Neural crest cell (in vitro differentiated cells): ENCODE measurements at places on chromosomes 3 and 15. TPM values are rescaled to one million over a fixed set of nuclear protein-coding genes. Genes with fewer than 3 reads are reported as not detected.

Gene ITIH4
- total RNA-seq: 6.3 and 8.6 TPM in 2 replicates

DNA sequence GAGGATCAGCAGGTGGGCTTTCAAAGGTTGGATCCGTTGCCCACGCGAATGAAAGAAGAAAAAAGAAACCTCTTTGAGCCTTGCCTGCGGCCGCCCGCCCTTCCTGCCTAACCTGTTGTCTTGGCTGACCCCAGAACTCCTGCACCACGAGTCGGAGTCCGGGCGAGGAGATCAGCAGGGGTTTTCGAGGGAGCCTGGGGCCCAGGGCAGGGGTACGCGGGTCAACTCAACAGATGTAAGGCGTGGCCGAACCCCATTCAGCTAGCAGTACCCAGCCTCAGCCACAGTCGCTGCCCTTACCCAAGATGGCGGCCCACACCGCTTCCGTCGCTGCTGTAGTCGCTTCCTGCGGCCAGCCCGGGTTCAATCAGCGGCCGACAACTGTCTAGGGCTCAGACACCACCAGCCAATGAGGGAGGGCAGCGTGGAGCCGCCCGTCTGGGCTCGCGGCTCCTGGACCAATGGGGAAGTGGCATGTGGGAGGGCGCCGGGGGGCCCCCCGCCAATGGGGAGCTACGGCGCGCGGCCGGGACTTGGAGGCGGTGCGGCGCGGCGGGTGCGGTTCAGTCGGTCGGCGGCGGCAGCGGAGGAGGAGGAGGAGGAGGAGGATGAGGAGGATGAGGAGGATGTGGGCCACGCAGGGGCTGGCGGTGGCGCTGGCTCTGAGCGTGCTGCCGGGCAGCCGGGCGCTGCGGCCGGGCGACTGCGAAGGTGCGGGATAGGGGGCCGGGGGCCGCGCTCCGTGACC is at the start of gene MANF:
MANF (plus strand) TSS at position 566 of the 748 bp plus-strand sequence; CDS start at position 618, 52 bp downstream.
- DNase-seq: peak; percentile 90

- peak; percentile 29 for DNase-seq
Measured at GRCh38 chr3:157129803-157130466, 30.0 kb downstream of the CCNL1 start.

GRCh38 chr3:65484964-65485363 is 553.8 kb downstream of the MAGI1 start:
- no peak for DNase-seq

DNA sequence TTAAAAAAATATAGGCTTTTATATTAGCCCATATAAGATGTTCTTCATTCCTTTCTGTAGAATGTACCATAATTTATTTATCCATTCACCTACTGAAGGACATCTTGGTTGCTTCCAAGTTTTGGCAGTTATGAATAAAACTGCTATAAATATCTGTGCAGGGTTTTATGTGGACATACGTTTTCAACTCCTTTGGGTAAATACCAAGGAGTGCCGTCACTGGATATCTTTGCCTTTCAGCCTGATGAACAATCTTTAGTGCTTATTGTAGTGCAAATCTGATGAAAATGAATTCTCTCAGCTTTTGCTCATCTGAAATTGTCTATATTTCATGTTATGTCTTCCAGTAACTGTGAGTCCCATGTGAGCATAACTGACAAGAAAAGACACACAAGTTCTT is 26.6 kb upstream of the BLM start:
- DNase-seq: no peak

Gene LRRFIP2
- total RNA-seq: 37.2 and 39.1 TPM in 2 replicates

Gene SMCO1
- total RNA-seq: not detected in 2 replicates

GRCh38 chr15:67415181-67415580 is 105.8 kb upstream of the C15orf61 start:
- DNase-seq: no peak

Gene GOLGA6L9
- 6.4 and 6.6 TPM in 2 replicates for total RNA-seq

Gene COMMD2
- total RNA-seq: 56.8 and 57.6 TPM in 2 replicates

GRCh38 chr3:150059729-150060128 is 89.0 kb upstream of the PFN2 start:
- DNase-seq: no peak

Gene CHST2
- 4.3 and 4.5 TPM in 2 replicates for total RNA-seq
